ENCODE measurements at places on chromosomes 5 and 9.
A peak's percentile ranks its signal among the peaks of the same experiment; 100 is the strongest.

- no peak for DNase-seq
These were observed 2.0 kb downstream of the MZB1 start for GRCh38 chr5:139387611-139388197.

- DNase-seq = no peak
These were observed 6.4 kb downstream of the HOMER1 start for GRCh38 chr5:79507251-79508205.

GRCh38 chr9:15475923-15476536, 34.7 kb downstream of the PSIP1 start:
- DNase-seq = no peak

DNA sequence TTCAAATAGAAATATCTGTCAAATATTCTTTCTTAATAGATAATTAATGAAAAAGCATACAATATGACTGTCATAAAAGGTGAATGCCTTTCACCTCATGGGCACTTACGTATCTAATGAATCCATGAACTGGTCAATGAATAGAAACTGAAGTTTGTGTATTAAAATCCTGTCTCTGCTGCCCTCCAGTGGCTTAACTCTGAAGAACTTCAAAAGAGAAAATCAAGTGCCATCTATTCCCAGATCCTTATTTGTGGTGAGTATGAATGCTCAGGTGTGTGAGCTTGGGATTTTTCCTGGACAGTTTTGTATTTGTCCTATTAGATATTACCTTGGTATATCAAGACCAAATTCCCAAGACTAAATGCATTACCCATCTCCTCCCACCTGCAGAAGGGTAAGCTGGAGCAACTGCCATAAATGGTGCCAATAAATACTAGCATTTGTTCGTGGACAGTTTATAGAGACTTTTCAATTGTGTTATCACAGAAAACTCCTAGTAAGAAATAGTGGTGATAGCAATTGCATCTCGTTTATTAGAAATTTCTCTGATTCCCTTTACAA, 44.0 kb upstream of the SVEP1 start:
- DNase-seq = peak; percentile 55

GRCh38 chr5:157046041-157046440, 12.9 kb downstream of the HAVCR1 start:
- DNase-seq = no peak

- DNase-seq = peak; percentile 63
These were observed 68.5 kb upstream of the RAI14 start for GRCh38 chr5:34587355-34588241.

DNA sequence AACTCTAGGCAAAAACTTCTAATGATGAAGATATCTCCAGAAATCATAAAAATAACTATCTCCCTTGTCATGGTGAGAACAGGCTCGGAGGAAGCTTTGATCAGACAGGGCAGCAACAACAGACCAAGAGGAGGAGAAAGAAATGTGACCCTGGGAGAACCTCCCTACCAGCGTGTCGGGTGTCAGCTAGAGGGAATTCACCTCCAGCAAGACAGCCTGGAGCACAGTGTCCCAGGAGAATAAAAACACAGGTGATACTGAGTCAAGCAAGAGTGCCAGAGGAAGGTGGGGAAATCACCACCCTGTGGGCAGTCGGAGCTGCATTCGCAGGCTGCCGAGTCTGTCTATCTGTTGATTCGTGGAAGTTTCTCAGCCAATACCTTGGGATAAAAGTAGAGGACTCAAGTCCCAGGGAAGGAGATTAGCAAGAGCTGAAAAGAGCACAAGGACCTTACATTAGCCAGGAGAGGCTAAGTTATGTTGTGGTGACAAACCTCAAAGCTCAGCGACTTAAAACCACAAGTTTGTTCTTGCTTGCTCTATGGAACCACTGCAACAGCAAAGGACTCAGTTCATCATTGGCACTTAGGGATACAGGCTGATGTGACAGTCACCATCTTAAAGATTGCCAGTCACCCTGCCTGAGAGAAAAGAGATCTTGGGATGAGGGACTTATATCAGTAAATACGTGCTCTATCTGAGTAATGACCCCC, 598.3 kb downstream of the CCDC171 start:
- DNase-seq = no peak

DNA sequence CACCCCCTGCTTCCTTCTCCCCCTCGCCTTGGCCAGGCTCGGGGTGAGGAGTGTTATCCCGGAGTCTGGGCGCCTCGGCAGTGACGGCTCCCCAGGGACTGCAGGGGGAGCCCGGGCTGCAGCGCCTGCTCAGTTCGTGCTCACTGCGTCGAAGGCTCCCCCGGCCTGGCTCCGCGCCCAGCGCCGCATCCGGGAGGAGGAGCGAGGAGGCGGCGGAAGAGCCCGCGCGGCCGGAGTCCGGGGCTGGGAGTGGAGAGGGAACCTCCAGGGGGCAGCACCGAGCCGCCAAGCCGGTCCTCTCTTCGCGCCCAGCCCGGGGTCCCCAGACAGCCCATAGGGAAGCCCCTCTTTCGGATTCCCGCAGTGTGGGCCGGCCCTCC, 1.3 kb upstream of the EGR1 start:
- peak; percentile 97 for DNase-seq

DNA sequence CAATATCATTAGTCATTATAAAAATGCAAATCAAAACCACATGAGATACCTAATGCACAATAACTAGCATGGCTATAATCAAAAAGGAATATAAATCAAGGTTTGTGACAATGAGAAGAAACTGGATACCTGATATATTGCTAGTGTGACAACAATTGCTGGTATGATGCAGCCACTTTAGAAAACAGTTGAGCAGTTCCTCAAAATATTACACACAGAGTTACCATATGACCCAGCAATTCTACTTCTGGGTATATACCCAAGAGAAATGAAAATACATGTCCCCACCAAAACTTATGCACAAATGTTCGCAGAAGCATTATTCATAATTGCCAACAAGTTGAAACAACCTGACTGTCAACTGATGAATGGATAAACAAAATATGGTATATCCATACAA, 339.7 kb upstream of the POU5F2 start:
- DNase-seq = no peak

DNA sequence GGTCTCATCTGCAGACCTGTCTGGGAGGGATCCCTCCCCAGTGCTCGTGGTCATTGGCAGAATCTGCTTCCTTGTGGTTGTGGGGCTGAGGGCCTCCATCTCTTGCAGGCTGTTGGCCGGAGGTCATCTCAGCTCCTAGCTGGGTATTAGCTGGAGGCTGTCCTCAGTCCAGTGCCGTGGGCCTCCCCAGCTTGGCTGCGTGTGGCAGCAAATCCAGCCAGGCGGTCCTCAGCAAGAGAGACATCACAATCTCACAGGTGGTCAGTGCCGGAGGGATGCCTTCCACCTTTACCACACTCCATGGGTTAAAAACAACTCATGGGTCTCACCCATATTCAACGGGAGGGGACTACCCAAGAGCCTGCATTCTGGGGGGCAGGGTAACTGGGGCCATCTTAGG, 155.5 kb downstream of the RXRA start:
- DNase-seq = no peak

- peak; percentile 41 for DNase-seq
These were observed 268.2 kb downstream of the MLLT3 start for GRCh38 chr9:20353931-20354652.

DNA sequence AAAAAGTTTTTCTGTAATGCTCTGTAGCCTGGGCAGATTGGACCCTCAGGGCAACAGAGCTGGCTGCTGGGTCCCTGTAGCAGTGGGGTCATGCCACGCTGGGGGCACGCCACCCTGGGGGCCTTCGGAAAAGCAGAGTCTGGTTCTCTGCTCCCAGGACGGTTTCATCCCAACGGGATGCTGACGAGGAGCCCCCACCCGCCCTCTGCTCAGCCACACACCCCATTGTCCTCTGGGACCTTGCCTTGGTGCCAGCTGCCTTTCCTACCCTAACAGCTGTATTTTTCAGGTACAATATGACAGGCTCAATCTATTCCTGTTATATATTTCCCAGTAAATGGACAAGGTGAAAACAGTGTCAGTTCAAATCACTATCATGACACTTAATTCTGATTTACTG, 29.0 kb upstream of the MVB12B start:
- DNase-seq = no peak

DNA sequence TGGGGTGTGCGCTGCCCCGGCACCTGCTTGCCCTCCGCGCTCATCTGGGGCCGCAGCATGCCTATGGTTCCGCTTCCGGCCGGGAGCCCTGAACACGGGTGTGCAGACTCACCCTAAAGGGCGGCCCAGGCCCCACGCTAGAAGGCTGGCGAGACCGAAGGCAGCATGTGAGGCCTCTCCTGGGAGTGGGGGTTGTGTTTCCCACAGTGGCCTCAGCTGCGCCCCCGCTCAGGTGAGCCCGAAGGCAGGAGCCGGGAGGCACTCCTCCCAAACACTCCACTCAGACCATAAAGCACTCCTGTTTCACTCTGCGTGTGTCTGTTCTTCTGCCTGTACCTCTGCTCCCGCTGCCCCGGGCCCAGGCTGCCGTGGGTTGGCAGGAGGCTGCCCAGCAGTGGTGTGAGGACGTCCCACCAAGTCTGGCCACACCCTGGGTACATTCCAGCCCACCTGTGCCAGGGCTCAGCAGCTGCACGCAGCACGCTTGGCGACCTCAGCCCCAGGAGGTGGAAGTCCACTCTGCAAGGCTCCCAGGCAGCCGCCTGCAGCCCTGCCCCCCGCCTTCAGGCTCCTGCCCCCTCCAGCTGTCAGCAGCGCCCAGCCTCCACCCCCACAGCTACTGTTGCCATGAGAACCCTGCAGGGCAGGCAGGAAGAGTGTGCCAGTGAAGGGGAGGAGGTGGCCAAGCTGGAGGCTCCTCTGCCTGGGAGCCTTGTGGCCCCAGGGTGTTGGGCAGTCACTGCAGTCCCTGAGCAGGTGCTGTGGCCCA, 1.2 kb upstream of the AJM1 start:
- DNase-seq = peak; percentile 42

DNA sequence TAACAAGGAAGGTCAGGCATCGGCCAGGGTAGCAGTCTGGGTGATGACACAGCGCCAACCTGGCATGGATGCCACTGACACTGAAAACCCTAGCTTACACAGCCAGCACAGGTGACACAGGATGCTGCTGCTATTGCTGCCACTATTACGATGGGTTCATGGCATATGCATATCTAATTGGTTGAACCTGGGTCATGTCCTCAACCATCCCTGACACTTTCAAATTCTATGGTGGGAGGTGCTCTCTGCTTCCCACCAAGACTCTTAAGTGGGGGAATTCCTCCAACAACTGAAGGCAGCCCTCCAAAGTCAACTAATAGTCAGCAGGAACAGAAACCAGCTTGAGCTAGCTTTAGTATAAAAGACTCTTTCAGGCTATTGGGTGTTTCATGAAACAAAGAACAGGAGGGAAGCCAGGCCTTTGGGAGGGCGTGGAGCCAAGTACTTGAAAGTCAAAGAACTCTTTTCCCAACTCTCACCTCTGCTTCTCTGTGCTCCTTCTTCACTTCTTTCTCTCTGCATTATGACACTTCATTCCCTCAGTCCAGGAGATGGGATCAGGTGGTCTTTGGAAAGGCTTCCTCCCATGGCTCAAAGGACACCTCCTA, 21.3 kb downstream of the PTTG1 start:
- DNase-seq = no peak

DNA sequence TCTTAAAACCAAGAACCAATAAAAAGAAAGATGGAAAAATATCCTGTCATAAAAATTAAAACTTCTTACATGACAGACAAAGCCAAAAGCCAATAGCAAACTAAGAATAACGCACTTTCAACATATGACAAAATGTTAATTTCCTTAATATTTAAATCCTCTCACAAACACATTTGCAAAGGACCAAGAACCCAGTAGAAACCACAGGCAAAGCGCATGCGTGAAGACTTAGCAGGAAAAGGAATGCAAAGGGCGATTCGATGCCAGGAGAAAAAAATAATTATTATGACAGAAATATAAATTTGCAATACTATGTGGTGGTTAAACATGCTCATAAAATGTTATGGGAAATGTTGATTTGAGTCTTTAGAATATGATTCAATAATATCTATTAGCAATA, 39.9 kb upstream of the OLFM1 start:
- DNase-seq = no peak

DNA sequence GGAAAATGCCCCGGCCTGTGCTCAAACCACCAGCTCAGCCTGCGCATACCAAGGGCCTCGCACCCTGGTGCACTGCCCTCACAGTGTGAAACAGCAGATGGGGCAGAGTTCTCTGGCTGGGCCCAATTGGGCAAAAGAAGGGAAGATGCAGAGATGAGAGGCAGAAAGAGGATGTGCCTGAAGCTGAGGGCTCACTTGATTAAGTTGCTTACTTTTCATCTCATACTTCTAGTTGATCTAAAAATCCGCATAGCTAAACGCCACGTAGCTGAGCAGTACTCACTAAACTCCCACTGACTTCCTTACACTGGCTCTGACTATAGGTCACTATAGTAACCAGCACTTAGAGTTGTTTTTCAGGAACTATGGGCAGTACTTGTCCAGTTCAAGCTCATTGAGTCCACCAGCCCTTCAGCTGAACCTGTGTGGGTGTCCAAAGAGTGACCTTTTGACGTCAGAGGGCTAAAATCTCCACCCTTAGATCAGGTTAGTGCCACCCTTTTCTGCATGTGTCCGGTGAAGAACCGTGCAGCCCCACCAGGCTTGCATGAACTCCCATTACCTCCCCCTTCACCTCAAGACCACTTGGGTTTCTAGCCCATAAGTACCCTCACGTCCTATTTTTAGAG, 215.2 kb downstream of the AUH start:
- no peak for DNase-seq

DNA sequence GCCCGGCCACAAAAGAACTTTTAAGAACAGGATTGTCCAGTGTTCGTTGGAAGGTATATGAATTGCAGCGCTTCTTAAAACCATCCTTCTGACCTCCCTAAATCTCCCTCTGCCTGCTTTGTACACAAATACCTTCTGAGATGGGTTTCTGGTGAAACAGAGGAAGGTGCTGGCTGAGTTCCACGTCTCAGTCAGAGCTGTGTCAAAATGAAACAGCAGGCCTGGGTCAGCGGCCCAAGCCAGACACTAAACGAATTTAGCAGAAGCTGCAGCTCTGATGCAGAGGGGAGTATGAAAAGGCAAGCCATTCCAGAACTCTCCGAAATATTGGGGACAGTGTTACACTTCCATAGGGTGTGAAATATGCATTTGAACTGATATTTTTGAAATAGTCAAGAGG, 37.8 kb upstream of the CRB2 start:
- DNase-seq = no peak

GRCh38 chr5:141519605-141520565, 31.0 kb downstream of the PCDHGC5 start:
- no peak for DNase-seq

DNA sequence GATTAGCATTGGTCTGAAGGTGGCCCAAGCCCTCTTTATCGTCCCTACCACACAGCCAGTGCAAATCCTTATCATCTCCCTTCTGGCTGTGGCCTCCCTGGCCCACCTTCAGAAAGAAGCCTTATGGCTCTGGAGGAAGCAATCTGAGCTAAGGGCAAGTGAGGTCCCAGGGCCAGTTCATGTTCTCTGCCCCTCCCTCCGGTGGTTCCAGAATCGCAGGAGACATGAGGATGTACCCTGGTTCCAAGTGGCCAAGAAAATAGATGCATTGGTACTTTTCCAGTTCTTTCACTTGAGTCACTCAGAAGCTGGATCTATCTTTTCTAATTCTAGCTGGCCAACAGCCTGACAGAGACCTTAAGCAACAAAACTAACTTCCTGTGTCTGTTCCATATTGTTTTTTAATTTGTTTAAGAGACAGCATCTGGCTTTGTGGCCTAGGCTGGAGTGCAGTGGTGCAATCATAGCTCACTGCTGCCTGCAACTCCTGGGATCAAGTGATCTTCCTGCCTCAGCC, 60.7 kb downstream of the LHFPL2 start:
- DNase-seq = peak; percentile 68

All from fibroblast of skin of abdomen (primary cell).